ENCODE measurements at places on chromosomes 2 and 18.

DNA sequence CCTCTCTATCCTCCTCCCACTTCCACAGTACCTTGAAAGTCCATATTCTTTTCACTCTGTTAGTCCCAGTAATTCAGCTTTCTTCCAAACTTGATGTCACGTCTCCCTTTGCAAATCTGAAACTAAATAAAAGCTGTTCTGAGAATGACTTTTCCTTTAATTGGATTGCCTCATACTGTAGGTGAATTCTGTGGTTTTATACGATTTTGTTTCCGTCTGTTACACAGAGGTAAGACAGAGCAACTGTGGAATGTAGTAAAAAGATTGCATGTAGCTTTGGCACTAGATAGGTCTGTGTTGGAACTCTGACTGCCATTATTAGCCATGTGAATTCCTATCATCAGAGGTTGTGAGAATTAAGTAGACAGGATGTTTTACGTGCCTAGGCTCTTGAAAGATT, 25.9 kb downstream of the MALT1 start:
- peaks cover 9% of the 10 kb centered on the region for H3K4me1 ChIP-seq
- no peak overlapping the region for H3K27ac ChIP-seq
- H3K36me3 ChIP-seq, result no peaks in the 10 kb centered on the region
- no peaks in the 10 kb centered on the region for H3K27me3 ChIP-seq
- H3K4me3 ChIP-seq, result no peak overlapping the region
- no peak for DNase-seq

DNA sequence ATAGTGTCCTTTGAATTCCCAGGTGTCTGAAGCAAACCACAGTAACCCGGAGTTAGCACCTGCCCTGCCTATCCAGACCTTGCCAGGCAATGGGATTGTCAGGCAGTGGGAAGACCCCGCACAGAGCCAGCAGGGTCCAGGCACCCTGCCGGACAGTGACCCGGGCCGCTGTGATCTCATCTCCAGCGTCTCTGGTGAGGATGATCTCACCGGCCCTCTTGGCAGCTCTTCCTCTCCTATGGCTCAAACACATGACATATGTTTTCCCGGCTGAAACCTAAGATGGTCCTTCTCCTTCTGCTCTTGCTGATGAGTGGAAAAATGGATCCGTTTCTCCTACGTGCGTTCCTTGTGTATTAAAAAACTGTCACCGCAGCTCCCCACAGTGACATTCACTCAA, 75.1 kb downstream of the ACOXL start:
- no peak for DNase-seq
- no peaks in the 10 kb centered on the region for H3K27me3 ChIP-seq
- peaks cover 5% of the 10 kb centered on the region for H3K36me3 ChIP-seq
- no peak overlapping the region for H3K27ac ChIP-seq

GRCh38 chr18:29248805-29249204, 1071.9 kb upstream of the CDH2 start:
- no peaks in the 10 kb centered on the region for H3K36me3 ChIP-seq
- H3K27ac ChIP-seq, result no peak overlapping the region
- H3K4me3 ChIP-seq, result no peak overlapping the region
- H3K27me3 ChIP-seq, result no peaks in the 10 kb centered on the region
- peak; percentile 9 for DNase-seq

DNA sequence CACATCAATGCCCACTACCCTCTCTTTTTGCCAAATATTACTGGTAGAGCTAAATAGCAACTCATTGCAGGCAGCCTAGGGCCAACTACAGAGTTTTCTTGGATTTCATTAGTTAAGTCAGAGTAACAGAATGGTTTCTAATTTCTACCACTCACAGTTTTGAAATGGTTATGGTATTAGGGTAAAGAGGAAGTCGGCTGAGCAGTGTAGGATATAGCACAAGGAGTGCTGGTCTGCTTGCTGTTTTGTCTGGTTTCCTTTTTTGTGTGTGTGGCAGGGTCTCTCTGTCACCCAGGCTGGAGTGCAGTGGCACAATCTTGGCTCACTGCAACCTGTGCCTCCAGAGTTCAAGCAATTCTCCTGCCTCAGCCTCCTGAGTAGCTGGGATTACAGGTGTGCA, 289.2 kb upstream of the CCDC68 start:
- no peak overlapping the region for H3K27ac ChIP-seq
- no peak for DNase-seq
- peaks cover 19% of the 10 kb centered on the region for H3K4me1 ChIP-seq
- H3K4me3 ChIP-seq, result no peak overlapping the region
- no peaks in the 10 kb centered on the region for H3K36me3 ChIP-seq

DNA sequence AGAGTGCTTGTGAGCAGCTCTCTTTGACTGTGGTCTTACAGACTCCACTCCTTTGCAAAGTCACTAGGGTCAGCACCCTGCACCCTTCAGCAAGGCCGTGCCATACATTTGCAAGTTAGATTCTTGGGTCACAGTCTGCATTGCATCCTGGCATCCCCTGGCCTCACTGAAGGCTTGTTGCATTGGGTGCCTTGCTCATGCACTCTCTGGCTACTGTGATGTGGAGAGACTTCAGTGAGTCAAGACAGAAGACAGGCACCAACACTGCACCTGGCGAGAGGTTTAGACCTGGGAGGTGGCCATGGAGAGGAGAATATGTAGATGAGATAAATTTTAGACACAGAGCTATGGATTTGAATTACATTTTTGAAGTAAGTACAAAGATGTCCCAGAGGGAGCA, 146.4 kb upstream of the COPS8 start:
- DNase-seq, result no peak
- H3K36me3 ChIP-seq, result no peaks in the 10 kb centered on the region
- no peak overlapping the region for H3K27ac ChIP-seq
- no peak overlapping the region for H3K4me3 ChIP-seq

DNA sequence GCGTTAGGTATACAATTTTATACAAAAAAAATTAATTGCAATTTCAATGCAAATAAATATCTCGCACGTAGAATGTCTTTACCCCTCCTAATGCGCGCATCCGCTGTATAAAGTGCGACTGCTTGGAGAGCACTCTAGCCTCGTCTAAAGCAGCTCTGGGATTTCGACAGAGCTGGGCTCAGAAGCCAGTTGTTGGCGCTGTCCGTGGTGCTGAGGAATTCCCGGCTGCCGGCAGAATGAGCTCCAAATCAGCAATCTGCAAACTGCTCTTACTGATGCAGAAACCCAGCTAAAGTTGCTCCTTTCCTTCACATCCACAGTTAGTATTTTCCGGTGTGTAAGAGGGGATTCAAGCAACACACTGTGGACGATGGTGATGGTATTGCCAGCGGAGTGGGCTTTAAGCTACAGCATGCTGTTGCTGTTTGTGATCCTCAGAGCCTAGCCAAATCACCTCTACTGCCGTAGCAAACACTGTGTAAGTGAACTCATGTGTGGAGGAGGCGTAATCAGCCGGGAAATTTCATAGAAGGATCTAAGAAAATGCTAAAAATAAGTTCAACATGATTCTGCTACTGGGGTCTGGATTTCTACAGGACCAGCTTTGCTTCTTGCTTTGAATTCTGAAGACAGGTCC, at the start of gene VWC2L:
Gene VWC2L, plus strand, starts transcription at position 137 of the 637 bp plus-strand sequence. CDS start 3,140 bp downstream, outside the sequence.
- peak; percentile 92 for DNase-seq
- H3K27ac ChIP-seq, result no peak within 1 kb of the TSS
- no peaks in the 10 kb centered on the region for H3K4me1 ChIP-seq
- peaks cover 20% of the 10 kb centered on the region for H3K27me3 ChIP-seq
- H3K36me3 ChIP-seq, result no peaks in the 10 kb centered on the region
- no peak within 1 kb of the TSS for H3K4me3 ChIP-seq

- DNase-seq, result no peak
- H3K27me3 ChIP-seq, result no peaks in the 10 kb centered on the region
- H3K4me1 ChIP-seq, result peaks cover 24% of the 10 kb centered on the region
- no peaks in the 10 kb centered on the region for H3K36me3 ChIP-seq
These were observed 1263.4 kb downstream of the DSC3 start for GRCh38 chr18:29779096-29779495.

GRCh38 chr2:86541334-86541733, 21.9 kb downstream of the CHMP3 start:
- DNase-seq, result no peak
- H3K27me3 ChIP-seq, result no peaks in the 10 kb centered on the region
- no peaks in the 10 kb centered on the region for H3K36me3 ChIP-seq
- H3K4me1 ChIP-seq, result no peaks in the 10 kb centered on the region
- no peak overlapping the region for H3K27ac ChIP-seq
- no peak overlapping the region for H3K4me3 ChIP-seq

Measured in neural progenitor cell (in vitro differentiated cells).